Activated T-cell treated with anti-CD3 and anti-CD28 coated beads for 48 hours (primary cell): ENCODE measurements at places on chromosomes 13 and 19.

DNA sequence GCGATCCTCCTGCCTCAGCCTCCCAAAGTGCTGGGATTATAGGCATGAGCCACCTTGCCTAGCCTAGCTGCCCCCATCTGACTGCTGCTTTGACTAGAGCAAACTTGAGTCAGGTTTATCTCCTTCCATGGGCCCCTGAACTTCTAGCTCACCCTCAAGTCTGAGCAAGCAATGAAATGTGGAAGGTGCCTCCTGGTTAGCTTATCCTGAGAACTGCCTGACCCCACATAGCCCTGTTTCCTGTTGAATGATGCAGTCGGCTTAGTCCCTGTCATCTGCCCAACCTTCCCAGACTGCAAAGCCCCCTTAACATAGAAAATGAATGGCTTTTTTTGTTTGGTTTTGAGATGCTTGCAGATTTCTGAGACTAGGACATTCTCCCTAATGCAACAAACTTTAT lies 8.9 kb upstream of the TMEM160 start:
- no peak for DNase-seq

- DNase-seq, result no peak
Measured at GRCh38 chr19:15587663-15588062, 27.4 kb upstream of the CYP4F8 start.

GRCh38 chr13:73480779-73481559 lies 422.2 kb downstream of the KLF5 start:
- DNase-seq, result no peak

DNA sequence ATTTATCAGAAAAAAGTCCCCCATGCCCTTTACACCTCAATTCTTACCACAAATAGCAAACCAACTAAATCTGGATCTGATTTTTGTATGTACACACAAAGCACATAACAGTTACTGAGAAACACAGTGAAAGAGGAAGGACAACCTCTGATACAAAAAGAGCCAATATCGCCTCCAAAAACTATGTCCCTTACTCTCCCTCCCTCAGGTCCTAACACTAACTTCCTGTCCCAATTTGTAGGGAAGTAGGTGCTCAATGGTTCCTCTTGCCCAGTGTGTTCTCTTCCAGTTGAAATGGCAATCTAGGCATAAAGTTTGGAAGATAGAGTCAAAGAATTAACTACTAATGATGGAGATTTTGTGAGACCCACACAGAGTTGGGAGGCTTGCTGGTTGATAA lies 15.8 kb upstream of the FPR3 start:
- DNase-seq, result no peak

- no peak for DNase-seq
Measured at GRCh38 chr19:7351861-7352260, 3.1 kb downstream of the ARHGEF18 start.

DNA sequence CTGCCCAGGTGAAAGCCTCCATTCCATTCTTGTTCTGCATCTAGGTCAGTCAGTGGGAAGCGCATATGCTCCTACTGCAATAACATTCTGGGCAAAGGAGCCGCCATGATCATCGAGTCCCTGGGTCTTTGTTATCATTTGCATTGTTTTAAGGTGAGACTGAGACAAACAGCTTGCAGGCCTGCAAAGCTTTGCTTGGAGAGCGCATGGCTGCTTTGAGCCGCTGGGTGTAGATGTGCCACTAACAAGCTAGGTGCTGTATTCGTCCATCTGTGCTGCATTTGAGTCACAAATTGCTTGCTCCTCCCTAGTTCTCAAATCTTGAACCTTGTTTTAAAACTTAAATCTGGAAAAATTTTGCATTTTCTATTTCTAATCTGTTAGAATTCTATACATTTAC lies 219.1 kb downstream of the LMO7 start:
- DNase-seq, result no peak

DNA sequence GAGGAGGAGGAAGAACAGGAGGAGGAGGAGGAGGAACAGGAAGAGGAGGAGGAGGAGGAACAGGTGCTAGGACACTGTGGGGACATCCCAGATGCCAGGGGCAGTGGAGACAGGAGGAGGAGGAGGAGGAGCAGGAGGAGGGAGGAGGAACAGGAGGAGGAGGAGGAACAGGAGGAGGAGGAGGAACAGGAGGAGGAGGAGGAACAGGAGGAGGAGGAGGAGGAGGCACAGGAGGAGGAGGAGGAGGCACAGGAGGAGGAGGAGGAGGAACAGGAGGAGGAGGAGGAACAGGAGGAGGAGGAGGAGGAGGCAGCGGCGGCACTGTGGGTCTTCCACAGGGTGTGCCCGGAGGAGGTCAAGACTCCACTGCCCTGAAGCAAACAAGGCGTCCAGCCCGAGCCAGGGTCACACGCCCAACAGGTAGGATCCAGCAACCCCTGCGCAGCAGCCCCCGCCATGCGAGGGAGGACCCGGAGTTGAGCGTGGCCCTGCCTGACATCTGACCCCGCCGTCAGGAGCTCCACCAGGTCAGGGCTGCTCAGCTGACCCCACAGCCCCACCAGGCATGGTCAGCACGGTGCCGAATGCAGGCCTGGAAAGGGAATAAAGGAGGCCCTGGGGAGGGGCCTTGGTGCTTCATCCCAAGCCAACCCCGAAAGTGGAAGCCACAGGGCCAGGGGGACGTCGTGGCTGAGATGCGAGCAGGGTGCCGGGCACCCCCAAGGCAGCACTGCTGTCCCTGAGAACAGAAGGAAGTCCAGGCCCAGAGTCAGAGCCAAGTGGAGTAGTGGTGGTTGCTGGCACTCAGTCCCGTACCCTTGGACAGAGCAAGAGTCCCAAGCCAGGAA lies 9.2 kb downstream of the SBNO2 start:
- no peak for DNase-seq

- no peak for DNase-seq
Measured at GRCh38 chr19:14718522-14719116, 28.8 kb downstream of the ZNF333 start.

DNA sequence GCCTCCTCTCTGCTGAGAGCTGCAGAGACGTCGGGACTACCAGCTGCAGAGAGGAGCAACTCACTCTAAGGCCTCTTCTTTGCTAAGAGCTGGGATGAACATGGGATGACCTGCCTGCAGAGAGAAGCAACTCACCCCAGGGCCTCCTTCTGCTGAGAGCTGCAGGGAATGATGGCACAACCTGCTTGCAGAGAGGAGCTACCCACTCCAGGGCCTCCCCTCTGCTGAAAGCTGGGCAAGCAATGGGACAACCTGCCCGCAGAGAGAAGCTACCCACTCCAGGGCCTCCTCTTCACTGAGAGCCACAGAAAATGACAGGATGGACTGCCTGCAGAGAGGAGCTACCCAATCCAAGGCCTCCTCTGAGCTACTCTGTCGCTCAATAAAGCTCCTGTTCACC lies 6.9 kb upstream of the MLLT1 start:
- DNase-seq, result no peak

DNA sequence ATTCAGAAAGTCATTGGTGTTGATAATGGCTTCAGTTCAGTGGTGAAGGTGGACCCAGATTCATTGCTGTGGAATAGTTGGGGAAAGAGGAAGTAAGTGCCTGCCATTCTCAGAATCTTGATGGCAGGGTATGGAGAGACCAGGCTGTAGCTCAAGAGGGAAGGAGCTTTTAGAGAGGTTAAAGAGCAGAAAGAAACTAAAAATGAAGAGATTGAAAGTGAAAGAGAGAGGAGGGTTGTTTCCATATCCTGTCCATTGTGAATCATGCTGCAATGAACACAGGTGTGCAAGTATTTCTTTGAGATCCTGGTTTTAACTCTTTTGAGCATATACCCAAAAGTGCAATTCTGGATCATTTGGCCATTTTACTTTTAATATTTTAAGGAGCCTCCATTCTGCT lies 12.5 kb downstream of the GJB6 start:
- DNase-seq, result no peak

DNA sequence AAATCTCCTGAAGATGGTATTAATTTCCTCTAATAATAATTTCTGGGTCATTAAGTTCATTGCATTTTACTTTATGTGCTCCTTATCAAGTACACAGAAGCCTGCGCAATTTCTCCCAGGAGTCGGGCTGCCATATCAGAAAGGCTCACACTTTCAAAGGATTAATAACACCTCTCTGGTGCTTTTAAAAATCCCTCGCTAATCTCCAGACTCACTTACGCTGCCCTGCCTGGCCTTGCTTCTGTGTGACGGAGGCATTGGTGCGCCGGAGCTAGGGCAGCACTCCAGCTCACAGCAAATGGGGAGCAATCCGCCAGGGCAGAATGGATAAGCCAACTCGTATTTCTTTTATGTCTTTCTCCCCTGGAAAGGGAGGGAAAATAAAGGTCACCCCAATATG lies 300.8 kb downstream of the EFNB2 start:
- no peak for DNase-seq

DNA sequence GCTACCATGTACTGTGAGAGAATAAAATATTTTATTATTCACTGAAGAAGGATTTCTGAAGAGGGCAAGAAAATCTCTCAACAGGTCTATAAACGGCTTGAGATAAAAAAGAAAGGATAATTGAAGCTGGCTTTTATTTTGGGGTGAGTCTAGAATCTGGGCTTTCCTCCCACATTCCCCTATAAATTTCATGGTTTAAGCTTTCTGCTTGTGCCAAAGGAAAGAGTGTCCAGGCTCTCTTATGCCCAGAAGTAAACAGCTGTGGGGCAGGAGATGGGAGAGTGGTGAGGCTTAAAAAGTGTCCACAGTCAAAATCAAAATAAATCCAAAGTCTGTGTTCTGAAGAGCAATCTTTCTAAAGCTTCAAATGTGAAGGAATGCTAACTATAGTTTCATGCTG lies 942.2 kb upstream of the MIR17HG start:
- DNase-seq, result no peak

DNA sequence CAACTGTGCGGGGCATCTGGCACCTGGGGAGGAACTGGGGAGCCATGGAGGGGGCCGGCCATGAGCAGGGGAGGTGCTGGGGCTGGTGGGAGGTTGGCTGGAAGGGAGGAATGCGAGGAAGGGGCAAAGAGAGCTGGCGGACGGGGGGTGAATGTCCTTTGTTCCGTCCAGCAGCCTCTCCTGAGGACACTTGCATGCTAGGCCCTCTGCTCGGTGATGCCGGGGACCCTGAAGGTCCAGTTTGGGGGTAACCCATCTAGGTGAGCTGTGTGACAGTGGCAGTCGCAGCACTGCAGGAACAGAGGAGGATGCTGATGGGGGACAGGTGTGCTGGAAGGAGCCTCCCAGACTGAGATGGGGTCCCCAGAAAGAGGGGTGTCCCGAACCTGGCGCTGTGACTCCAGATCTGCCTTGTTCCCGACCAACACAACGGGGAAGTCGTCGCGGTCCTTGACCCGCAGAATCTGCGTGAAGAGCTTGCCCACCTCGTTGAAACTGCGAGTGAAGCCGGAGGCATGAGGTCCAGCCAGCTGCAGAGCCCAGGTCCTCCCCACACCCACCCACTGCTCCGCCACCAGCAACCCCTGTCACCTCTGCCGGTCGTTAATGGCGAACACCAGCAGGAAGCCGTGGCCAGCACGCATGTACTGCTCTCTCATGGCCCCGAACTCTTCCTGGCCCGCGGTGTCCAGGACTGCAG lies 3.6 kb downstream of the RRAS start:
- no peak for DNase-seq

GRCh38 chr13:22102271-22102670 lies 431.4 kb downstream of the FGF9 start:
- no peak for DNase-seq

DNA sequence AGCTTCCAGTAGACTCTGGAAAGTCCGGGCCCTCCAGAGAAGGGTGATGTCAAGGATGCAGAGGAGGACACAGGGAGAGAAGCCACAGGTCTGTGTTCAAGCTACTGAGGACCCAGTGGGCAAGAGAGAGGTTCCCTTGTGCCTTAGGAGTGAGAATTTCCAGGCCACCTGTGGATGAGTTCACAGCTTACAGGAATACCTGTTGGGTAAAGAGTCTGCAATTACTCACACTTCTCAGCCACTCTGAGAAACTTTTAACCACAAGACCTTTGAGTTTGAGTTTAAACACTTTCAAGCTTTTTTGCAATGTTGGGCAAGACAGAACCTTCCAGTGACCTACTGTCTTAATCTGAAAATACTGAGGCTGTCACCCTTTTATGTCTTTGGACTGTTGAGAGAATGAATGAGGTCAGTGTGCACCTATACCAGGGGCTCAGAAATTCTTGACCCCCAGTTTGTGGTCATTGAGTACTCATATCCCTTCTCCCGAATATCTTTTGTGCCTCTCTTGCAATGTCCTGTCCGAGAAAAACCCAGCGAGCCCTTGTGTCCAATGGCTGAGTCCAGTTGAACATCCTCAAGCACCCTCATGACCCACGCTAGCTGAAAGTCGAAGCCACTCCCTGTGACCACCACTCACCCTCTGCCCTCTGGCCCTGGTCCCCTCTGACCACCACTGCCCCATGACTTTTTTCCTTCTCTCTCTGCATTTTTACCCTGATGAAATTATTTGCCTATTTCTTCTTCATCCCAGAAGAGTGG lies 368.5 kb upstream of the ZNF507 start:
- DNase-seq, result no peak

GRCh38 chr13:92590503-92590908 lies 636.1 kb upstream of the GPC6 start:
- no peak for DNase-seq

DNA sequence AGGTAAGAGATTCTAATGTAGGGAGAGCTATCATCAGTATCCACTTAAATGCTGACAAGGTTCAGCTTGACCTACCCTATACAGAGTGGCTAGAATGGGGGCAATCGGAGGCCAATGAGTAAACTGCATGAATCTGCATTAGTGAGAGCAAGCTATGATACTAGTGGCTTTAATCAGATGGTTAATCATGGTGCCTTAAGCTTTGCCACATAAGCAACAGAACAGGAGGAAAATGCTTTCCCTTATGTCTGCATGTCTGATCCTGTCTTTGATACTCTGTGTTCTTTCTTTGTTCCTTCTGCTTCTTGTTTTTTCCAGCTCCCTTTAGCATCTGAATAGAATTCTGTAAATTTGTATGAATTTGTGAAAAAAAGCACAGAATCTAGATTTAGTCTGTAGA lies 91.1 kb downstream of the WDFY2 start:
- no peak for DNase-seq

- no peak for DNase-seq
Measured at GRCh38 chr13:73844986-73845385, 289.2 kb downstream of the KLF12 start.

GRCh38 chr19:51389143-51389542 lies 1.2 kb downstream of the C19orf84 start:
- no peak for DNase-seq

DNA sequence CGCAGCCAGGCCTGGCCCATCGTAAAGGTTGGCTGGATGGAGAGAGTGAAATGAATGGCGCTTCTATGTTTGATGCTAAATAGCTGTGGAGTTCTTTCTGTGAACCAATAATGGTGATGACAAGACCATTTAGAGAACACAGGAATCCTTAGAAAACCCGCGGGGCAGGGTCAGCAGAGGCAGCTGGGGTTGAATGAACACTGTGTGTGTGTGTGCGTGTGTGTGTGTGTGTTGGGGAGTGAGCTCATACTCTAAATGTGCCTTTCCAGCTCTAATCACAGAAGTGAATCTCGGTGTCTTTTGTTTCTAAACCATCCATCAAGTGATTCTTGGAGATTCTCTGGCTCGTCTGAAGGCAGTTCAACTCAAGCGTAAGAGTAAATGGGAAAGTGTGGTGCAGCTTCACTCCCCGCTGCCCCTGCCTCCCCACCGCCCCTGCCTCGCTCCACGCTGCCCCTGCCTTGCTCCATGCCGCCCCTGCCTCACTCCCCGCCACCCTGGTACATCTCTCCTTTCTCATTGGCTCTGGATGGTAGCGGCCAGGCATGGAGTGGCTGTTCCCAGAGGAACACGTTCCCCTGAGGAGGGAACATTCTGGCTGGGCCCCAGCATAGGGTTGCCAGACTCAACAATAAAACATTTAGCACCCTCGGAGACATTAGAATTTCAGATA lies 21.2 kb downstream of the TMPRSS9 start:
- DNase-seq, result no peak

GRCh38 chr13:72788831-72789230 lies 6.9 kb downstream of the PIBF1 start:
- no peak for DNase-seq
